ENCODE measurements at places on chromosomes 6 and 20. TPM values are rescaled to one million over a fixed set of nuclear protein-coding genes. Genes with fewer than 3 reads are reported as not detected.

GRCh38 chr20:58715801-58716475, 23.3 kb downstream of the NPEPL1 start:
- DNase-seq, result peak; percentile 35

GRCh38 chr20:24733416-24733815, 215.7 kb upstream of the CST7 start:
- no peak for DNase-seq

GRCh38 chr6:87181903-87182302, 26.5 kb downstream of the ZNF292 start:
- DNase-seq, result no peak

DNA sequence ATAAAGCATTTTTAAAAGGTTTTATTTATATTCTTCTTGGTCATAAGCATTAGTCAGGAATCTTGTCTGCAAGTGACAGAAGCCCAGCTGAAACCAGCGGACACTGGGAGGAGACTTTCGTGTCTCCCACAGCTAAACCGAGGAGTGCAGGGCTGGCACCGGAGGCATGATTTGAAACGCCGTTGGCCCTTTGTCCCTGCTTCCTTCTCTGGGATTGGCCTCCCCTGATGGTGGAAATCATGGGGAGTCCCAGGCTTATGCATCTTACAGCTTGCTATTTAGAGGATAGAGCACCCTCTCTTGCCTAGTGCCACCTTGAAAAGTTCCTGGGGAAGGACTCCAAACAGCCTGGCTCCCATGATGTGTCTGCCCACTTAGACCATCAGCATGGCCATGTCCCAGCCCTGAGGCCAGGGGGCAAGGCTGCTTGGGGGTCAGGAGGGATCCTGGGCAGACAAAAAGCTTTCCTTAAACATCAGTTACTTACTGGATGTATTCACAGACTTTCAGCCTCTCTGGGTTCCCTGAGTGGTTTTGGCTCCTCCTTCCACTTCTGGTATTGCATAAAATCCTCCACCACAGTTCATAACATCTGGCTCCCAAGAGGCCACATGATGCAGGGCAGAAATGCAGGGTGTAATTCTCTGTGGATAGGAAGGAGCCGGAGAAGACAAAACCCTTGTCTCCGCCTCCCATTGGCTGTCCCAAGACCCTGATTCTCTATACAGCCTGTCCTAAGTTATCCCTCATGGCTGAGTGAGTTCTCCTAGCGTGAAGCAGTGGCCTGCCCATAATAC, 49.3 kb upstream of the INSM1 start:
- no peak for DNase-seq

DNA sequence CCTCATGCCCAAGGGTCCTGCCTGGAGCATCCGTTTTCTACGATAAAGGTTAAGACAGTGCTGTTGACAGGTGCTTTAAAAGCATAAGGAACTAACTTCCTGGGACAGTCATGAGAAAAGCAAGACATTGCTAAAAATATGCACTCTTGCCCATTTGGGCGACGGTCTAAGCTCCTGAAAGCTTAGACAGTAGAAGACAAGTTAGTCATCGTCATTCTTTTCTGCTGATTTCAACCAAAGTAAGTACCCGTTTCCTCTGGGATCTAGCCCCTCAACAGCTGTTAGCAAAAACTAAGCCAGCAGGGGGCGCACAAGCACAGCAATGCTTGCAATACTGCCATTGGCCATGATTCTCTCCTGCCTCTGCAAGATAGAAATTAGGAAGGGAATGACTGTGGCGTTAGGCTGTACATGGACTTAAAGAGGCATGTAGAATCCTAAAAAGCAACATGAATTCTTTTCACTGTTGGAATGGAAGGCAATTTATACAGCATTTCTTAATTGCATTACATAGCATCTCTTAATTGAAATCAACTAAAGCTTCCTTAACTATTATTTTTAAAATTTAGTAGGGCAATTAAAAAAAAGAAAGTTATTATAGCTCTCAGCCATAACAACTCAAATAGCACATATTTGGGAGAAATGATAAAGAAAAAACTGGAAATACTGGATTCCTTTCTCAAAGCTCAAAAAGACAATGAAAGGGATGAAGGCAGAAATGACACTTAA, 147.8 kb upstream of the RALGAPA2 start:
- peak; percentile 79 for DNase-seq

DNA sequence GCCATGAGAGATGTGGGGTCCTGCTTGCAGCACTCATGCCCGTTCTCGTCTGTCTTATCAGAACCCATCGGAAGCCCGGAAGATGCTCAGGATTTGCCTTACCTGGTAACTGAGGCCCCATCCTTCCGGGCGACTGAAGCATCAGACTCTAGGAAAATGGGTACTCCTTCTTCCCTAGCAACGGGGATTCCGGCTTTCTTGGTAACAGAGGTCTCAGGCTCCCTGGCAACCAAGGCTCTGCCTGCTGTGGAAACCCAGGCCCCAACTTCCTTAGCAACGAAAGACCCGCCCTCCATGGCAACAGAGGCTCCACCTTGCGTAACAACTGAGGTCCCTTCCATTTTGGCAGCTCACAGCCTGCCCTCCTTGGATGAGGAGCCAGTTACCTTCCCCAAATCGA, 8.3 kb downstream of the PI16 start:
- DNase-seq, result no peak

GRCh38 chr20:23582293-23582692, 14.0 kb upstream of the CST9L start:
- DNase-seq, result no peak

DNA sequence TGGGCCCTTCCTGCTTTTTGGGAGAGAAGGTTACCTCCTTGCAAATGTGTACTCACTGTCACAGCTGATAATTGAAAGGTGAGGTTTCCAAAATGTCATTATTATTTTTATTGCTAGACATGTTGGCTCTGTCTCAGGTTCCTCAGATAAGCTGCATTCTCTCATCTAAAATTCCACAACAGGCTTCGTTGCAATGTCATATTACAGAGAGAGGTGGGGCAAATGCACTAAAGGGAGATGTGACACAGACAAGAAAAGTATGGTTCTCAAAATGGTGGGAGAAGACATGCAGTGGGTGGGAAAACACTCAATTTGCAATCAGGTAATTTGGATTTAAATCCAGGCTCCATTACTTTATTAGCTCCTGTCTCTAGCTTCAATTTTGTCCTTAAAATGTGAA, 256.4 kb upstream of the POU3F2 start:
- no peak for DNase-seq

GRCh38 chr6:63295553-63296194, 24.1 kb downstream of the LGSN start:
- DNase-seq, result no peak

DNA sequence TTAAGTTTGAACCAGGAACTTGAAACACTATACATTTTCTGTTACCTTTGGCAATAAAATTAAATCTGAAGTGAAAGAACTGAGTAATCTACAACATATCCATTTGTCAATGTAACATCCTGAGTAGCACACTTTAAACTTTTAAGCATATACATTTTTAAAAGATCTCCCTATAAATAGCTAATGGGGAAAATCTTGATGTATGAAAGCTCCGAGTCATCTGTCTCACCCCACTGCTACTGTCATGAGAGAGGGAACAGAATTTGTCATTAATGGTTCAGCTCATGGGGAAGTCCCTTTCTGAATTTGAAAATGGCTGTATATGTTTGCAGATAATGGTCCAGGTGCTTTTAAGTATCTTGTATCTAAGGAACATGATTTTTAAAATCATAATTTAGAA, 55.2 kb upstream of the NOX3 start:
- DNase-seq, result no peak

DNA sequence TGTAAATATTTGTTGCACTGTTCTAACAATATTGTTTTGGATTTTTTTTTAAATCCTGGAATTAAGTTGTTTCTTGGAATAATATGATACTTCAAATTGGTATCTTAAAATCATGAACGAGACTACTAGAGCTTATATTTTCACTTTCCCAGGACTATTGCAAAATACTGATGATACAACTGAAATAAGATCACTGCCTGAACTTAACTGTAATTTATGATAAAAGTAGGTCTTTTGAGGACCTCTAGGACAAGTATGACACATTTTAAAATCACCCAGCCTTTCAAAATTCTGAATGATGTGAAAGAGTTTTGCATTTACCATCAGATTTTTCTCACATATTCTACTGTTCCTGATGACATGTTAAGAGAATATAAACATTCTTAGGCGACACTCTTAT, 8.6 kb upstream of the UBE2J1 start:
- DNase-seq, result no peak

- DNase-seq, result peak; percentile 33
Observed at GRCh38 chr6:169799474-169799926, 48.1 kb downstream of the ERMARD start.

- no peak for DNase-seq
Observed at GRCh38 chr6:169571123-169571962, 130.5 kb downstream of the WDR27 start.

GRCh38 chr6:142906945-142907470, 38.0 kb downstream of the HIVEP2 start:
- DNase-seq, result no peak

- DNase-seq, result no peak
Observed at GRCh38 chr6:135738636-135739035, 112.9 kb upstream of the PDE7B start.

DNA sequence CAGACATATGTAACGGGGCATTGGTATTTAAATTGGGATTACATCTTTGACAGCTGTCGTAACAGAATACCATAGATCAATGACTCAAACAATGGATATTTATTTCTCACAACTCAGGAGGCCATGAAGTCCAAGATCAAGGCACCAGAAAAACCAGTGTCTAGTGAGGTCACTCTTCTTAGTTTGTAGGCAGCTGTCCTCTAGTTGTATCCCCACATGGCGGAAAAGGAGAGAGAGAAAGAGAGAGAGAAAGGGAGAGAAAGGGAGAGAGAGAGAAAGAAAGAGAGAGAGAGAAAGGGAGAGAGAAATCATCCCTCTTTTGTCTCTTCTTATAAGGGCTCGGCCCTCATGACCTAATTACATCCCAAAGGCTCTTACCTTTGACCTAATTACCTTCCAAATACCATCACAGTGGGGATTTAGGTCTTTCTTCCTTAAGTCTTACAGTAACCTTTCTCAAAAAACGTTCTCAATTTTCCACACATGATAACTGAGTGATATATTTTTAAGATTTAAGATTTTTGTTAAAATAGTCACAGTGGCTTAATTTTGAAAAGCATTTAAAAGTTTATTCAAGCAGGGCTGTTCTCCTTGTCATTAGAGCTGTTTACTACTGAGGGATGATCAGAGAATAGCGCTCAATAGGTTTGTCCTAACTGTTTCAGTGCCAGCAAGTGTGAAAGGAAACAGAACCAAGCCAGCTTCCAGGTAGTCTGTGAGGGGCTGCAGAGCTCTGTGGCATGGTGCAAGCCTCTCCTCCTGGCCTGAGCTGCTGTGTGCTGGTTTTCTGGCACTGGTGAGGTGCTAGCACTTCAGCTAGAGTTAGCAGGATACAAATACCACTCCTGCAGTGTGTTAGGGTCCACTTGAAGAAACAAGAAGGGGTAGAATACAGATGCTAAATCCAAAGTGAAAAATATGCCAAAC, 79.0 kb downstream of the IMPG1 start:
- no peak for DNase-seq

DNA sequence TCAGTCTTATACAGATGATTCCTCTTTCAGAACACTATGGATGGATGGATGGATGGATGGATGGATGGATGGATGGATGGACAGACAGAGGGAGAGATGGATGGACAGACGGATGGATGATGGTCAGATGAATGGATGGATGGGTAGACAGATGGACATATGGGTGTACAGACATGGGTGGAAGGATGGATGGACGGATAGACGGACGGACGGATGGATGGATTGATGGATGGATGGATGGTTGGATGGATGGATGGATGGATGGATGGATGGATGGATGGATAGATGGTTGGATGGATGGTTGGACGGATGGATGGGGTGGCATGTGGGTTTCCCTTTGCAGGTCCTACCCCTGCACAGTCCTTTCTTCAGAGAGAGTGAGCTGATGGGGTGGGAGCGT, 320.7 kb downstream of the CDH4 start:
- no peak for DNase-seq

GRCh38 chr20:48107560-48107959, 322.3 kb upstream of the SULF2 start:
- DNase-seq, result no peak

- peak; percentile 82 for DNase-seq
Observed at GRCh38 chr20:50169329-50169823, 15.9 kb upstream of the PEDS1 start.

DNA sequence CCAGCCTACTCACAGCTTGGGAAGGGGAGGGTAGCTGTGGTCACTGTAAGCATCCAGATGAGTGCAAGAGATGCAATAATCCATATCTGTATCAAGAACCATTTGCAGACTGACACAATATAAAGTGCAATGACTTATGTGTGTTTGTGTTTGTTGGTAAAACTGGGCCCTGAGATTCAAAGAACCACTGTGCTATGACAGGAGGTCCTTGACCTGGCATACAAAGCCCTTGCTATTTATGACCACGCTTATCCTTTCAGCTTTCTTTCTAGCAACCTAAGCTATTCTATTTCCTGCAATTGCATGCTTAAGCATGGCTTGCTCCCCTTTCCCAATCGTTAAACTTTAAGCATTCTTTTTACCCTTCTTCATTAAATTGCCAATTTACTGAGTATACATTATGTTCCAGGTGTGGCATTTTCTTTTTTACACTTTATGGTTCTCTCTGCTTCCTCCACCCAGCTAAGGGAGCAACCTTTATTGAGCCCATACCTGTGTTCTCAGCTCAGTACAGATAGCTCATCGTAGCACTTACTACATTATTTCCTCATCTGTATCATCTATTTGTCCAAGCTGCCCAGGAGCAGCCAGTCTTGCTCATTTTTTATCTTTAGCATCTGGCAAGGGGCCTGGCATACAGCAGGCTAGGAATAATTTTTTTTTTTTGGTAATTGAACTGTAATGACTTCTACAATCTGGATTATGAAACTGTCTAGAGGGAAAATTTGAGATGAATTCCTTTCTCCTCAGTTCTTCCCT, 3.5 kb downstream of the MCUR1 start:
- DNase-seq, result no peak

DNA sequence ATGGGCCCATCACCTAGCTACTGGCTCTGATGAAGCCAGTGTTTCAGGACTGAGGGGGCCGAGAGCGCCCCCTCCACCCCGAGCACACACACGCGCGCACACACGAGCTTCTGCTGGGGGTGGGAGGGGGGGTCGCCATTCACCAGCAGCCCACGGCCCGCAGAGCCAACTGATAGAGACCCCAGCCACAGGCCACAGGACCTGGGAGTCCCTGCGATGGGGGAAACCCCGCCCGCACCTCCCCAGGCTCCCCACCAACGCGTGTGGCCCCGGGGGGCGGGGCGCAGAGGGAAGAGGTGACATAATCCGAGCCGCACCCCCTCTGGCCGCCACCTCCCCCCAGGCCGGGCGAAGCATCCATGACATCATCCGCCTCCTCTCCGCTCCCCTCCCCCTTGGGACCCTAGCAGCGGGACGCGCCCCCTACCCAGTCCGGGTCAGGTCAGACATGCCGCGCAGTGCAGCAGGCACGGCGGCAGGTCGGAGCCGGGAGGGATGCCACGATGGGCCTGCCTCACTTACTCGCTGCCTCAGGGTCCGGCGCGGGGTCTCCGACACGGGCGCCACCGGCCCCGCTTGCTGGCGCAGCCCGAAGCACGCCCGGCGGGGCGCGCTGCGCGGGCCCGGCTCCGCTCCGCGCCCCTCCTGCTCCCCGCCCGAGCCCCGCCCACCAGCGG, at the start of gene LZTS3:
Gene LZTS3 (minus strand): TSS at position 617 of the 677 bp plus-strand sequence. CDS start 6,386 bp downstream, outside the sequence.
- no peak for DNase-seq

The NRSN1 gene
- total RNA-seq, result not detected

The HCRTR2 gene
- total RNA-seq, result not detected

The CLPSL2 gene
- total RNA-seq, result not detected

The CEBPB gene
- 215 TPM for total RNA-seq

The CCR6 gene
- not detected for total RNA-seq

The C20orf144 gene
- total RNA-seq, result not detected

The KCNB1 gene
- total RNA-seq, result 6.5 TPM

The EPHA7 gene
- total RNA-seq, result 0.10 TPM

The ABT1 gene
- 7.3 TPM for total RNA-seq

The RFX6 gene
- total RNA-seq, result not detected

Measured in left lobe of liver (tissue), 2 donors.